H4 (cell line): ENCODE measurements at places on chromosomes 4 and X. TPM values are rescaled to one million over a fixed set of nuclear protein-coding genes. Genes with fewer than 3 reads are reported as not detected.

CLDN34 gene
- total RNA-seq, result not detected in 2 replicates

WNK3 gene
- total RNA-seq, result 0.37 and 0.58 TPM in 2 replicates

RAB41 gene
- not detected in 2 replicates for total RNA-seq

USP53 gene
- 2.8 and 6.7 TPM in 2 replicates for total RNA-seq

COL4A6 gene
- 0.21 and 0.58 TPM in 2 replicates for total RNA-seq

AKAP14 gene
- not detected in 2 replicates for total RNA-seq
